Muscle of back (tissue), 13 donors: ENCODE measurements at places on chromosomes 4 and X. TPM values are rescaled to one million over a fixed set of nuclear protein-coding genes. Genes with fewer than 3 reads are reported as not detected.
A peak's percentile ranks its signal among the peaks of the same experiment; 100 is the strongest.

Gene AMOT
- polyA plus RNA-seq: 35.5 TPM

- DNase-seq: peak; percentile 46
Observed at GRCh38 chr4:20432088-20432487, 180.4 kb downstream of the SLIT2 start.

GRCh38 chrX:134684956-134685355 lies 26.7 kb upstream of the PLAC1 start:
- no peak for DNase-seq

Gene NWD2
- polyA plus RNA-seq: 0.07 TPM

- no peak for DNase-seq
Observed at GRCh38 chrX:48937054-48937907, 18.5 kb upstream of the PIM2 start.

DNA sequence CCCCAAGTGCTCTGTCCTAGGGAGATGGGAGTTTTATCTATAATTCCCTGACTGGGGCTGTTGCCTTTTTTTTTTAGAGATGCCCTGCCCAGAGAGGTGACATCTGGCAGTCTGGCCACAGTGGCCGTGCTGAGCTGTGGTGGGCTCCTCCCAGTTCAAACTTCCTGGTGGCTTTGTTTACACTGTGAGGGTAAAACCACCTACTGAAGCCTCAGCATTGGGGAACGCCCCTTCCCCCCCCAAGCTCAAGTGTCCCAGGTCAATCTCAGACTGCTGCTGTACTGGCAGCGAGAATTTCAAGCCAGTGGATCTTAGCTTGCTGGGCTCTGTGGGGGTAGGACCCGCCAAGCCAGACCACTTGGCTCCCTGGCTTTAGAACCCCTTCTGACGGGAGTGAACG lies 38.3 kb upstream of the CBLL2 start:
- DNase-seq: no peak

DNA sequence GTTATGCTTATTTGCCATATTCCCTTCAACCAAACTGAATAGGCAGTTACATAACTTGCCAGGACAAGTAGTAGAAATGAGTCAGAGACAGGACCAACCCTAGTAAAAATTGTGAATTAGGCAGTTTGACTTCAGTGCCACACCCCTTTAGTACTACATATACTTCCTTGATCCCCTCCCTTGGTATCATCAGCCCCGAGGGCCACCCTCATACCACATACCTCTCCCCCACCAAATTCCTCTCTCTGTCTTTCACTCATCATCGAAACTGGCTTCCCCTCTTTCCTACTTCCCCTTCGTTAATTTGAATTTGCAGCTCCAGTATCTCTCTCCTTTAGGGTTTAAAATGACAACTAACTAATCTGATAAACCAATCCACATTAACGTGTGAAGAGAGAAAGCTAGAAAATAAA lies 7.9 kb upstream of the PTPN13 start:
- DNase-seq: no peak

DNA sequence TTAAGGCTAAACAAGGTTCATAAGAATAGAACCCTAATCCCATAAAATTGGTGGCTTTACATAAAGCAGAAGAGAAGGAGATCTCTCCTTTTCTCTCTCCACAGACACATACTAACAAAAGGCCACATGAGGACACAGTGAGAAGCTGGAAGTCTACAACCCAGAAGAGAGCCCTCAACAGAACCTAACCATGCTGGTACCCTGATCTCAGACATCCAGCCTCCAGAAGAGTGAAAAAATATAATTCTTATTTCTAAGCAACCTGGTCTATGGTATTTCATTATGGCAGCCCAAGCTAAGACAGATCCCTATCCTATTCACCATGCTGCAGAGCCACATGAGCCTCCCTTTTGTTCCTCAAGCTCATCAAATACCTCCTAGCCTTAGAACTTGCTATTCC lies 195.5 kb downstream of the ANTXR2 start:
- no peak for DNase-seq

DNA sequence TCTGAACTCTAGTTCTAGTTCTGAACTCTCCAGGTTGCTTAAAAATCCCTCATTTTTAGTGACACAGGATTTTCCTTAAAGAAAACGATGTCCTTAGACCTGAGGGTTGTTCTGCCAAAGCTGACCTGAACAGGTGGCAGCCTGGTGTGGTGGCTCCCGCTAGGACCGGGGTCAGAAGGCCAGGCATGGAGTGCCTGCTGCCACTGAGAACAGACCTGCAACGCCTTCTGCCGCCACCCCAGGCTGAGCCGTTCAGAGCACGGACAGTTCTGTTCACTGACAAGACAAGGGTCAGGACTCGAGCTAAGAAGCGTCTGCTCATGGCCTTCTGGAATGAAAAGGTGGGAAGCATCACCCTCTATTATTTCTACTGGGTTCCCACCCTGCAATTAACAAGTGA lies 15.8 kb downstream of the DCTD start:
- DNase-seq: no peak

Gene HPGDS
- 9.1 TPM for polyA plus RNA-seq

DNA sequence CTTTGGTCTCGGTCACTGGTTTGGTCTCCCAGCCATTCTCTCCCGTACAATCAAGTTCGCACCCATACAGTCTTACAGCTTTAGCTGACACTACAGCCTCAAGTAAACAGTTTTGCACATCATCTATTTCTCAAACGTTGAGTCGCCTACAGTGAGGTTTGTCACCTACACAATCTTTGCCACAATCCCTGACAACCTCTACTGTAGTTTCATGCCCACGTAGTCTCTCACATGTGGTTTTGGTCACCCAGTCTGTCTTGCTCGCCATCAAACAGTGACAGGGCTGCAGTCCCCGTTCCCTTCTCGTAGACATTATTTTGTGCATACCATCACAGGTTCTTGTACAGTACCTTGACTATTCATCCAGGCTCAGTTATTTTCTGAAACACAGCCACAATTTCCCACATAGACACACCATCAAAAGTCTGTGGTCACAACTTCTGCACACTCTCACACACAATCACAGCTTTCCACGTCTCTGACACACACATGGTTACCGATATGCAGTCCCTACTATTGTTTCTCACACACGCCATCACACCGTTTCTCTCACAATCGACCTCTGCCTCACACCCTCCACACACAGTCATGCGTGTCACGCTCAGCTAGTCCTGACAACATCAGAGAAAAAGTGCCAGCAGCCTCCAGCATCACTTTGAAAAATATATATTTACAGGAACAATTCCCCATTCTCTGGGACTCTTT lies 5.3 kb upstream of the CFP start:
- DNase-seq: no peak

GRCh38 chr4:111788099-111788498 lies 357.2 kb upstream of the FAM241A start:
- DNase-seq: no peak

GRCh38 chrX:12802741-12803140 lies 11.5 kb downstream of the PRPS2 start:
- no peak for DNase-seq

Gene CDKL2
- 0.15 TPM for polyA plus RNA-seq

Gene TLR6
- 1.1 TPM for polyA plus RNA-seq

DNA sequence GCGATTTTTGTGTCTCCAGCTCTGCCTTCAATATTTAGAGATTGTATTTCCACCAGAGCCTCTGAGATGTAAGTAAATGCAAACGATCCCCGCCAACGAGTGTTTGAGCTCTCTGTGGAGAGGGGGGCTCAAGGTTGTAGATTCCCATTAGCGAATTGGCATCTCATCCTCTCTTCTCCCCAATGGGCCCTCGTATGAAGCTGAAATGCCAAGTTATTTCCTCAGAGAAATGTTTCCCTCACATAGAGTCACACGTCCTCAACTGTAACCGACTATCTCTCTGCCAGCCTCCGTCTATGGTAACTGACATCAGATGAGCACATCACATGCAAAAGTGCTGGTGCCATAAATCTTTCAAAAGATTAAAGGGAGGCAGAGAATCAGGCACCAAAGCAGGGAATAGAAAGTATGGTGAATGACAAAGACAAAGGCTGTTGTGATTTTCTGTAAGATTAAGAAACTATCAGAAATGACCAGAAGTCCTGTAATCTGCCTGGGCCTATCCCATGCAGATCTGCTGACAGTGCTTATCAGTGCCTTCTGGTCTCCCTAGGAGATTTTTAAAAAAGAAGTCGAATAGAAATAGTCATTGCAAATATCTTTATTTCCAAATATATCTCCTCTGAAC lies 157.1 kb downstream of the PDGFRA start:
- DNase-seq: no peak

Gene POU3F4
- polyA plus RNA-seq: not detected

Gene NDNF
- 5.5 TPM for polyA plus RNA-seq

Gene EDA
- polyA plus RNA-seq: 21.9 TPM

Gene ASB12
- polyA plus RNA-seq: 23.9 TPM

Gene CT47B1
- not detected for polyA plus RNA-seq
